Foreskin keratinocyte (primary cell): ENCODE measurements at places on chromosomes 3 and 15. TPM values are rescaled to one million over a fixed set of nuclear protein-coding genes. Genes with fewer than 3 reads are reported as not detected.

DNA sequence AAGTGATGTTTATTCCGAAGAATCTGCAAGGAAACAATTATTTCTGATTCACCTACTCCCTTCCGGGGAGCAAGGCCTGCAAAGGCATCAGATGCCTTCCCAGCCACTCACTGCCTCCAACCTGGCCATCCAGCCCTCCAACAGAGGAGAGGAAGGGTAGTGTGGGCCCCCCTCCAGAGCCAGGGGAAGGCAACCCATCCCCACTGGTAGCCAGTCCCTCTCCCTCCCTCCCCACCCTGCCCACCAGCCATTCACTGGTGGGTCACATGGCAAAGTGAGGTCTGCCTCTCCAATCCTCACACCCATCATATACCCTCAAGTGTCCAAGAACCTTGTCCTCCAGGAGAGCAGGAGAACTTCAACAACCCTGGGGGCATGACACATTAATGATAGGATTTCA lies 2.4 kb upstream of the VIPR1 start:
- peak; percentile 57 for DNase-seq

- no peak for DNase-seq
These were observed 1.7 kb upstream of the CLN6 start for GRCh38 chr15:68231102-68231818.

FBXO40 gene
- not detected in 2 replicates for polyA plus RNA-seq

ZNF774 gene
- polyA plus RNA-seq, result 0.81 and 1.1 TPM in 2 replicates

OIP5 gene
- 13.1 and 15.7 TPM in 2 replicates for polyA plus RNA-seq
